ENCODE measurements at places on chromosomes 4 and X. TPM values are rescaled to one million over a fixed set of nuclear protein-coding genes. Genes with fewer than 3 reads are reported as not detected.

The SPATA4 gene
- polyA plus RNA-seq, result 1.5 TPM

The HPGDS gene
- polyA plus RNA-seq, result 4.2 TPM

DNA sequence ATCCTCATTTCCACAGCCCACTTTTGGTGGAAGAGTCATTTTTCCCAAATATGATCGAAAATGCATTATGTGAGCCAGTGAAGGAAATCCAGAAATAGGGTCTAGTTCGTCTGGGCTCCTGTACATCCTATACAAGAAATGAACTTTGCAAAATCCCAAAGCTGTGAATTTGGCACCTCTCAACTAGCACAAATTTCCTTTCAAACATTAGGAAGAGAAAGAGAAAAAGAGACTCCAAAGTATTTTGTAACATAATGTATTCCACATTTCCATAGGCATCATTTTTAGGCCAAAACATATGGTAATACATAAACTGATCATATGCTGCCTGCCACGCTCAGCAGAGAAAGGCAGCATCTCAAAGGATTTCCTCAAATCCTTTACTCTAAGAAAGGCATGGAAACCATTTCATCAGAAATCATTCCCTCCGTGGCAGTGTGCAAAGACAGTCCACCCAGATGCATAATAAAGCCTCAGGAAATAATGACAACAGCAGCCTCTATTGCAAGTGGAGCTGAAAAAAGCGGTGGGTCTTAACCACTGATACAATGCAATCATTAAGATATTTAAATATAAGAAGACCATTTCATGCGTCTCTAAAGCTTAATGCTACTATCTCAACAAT, 56.8 kb downstream of the ANOS1 start:
- DNase-seq, result no peak
- H3K4me1 ChIP-seq, result no peaks in the 10 kb centered on the region
- H3K27ac ChIP-seq, result no peak overlapping the region
- H3K4me3 ChIP-seq, result no peak overlapping the region
- H3K36me3 ChIP-seq, result no peaks in the 10 kb centered on the region
- no peaks in the 10 kb centered on the region for H3K27me3 ChIP-seq

The ARHGEF6 gene
- polyA plus RNA-seq, result 17.5 TPM

The OTC gene
- polyA plus RNA-seq, result 0.21 TPM

The NXF3 gene
- 0.67 TPM for polyA plus RNA-seq

GRCh38 chrX:76420237-76420636, 7.3 kb upstream of the MAGEE1 start:
- H3K36me3 ChIP-seq, result no peaks in the 10 kb centered on the region
- H3K27me3 ChIP-seq, result no peaks in the 10 kb centered on the region
- no peak overlapping the region for H3K4me3 ChIP-seq
- no peak overlapping the region for H3K27ac ChIP-seq
- no peaks in the 10 kb centered on the region for H3K4me1 ChIP-seq

DNA sequence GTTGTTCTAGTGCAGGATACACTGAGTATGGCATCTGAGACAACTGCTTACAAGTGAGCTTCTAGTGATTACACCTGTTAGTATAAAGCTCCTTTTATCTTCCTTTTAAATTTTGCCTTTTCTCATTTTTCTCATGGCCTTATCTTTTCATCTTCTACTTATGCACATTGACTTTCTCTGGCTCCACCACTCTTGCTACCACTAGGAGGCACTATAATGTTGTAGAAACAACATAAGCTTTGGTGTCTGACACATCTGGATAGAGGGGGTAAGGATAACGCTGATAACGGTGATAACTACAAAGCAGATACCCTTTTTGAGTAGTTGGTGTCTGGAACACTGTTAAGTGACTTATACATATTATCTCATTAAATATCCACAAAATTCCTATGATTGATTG, 187.4 kb upstream of the TEX13C start:
- H3K27ac ChIP-seq, result no peak overlapping the region
- no peaks in the 10 kb centered on the region for H3K36me3 ChIP-seq
- H3K4me1 ChIP-seq, result no peaks in the 10 kb centered on the region
- no peaks in the 10 kb centered on the region for H3K27me3 ChIP-seq
- DNase-seq, result no peak

The GAGE2A gene
- not detected for polyA plus RNA-seq

- peaks cover 86% of the 10 kb centered on the region for H3K27me3 ChIP-seq
- no peaks in the 10 kb centered on the region for H3K4me1 ChIP-seq
- no peak for DNase-seq
- H3K36me3 ChIP-seq, result no peaks in the 10 kb centered on the region
Measured at GRCh38 chr4:6199422-6199921, 877 bp downstream of the JAKMIP1 start.

- DNase-seq, result no peak
- H3K4me1 ChIP-seq, result no peaks in the 10 kb centered on the region
- H3K36me3 ChIP-seq, result no peaks in the 10 kb centered on the region
- H3K27ac ChIP-seq, result no peak overlapping the region
- H3K27me3 ChIP-seq, result no peaks in the 10 kb centered on the region
Measured at GRCh38 chrX:3951859-3952258, 238.4 kb upstream of the PRKX start.

GRCh38 chr4:26887143-26887542, 26.5 kb downstream of the STIM2 start:
- no peaks in the 10 kb centered on the region for H3K27me3 ChIP-seq
- H3K36me3 ChIP-seq, result no peaks in the 10 kb centered on the region
- H3K4me3 ChIP-seq, result no peak overlapping the region
- no peak for DNase-seq

Measured in left lung (tissue), 14 donors.